ENCODE measurements at places on chromosomes 16 and 17.

GRCh38 chr17:72433797-72434196 lies 313.0 kb downstream of the SOX9 start:
- no peak for DNase-seq

- DNase-seq, result no peak
Measured at GRCh38 chr16:55500530-55501011, 8.3 kb upstream of the LPCAT2 start.

DNA sequence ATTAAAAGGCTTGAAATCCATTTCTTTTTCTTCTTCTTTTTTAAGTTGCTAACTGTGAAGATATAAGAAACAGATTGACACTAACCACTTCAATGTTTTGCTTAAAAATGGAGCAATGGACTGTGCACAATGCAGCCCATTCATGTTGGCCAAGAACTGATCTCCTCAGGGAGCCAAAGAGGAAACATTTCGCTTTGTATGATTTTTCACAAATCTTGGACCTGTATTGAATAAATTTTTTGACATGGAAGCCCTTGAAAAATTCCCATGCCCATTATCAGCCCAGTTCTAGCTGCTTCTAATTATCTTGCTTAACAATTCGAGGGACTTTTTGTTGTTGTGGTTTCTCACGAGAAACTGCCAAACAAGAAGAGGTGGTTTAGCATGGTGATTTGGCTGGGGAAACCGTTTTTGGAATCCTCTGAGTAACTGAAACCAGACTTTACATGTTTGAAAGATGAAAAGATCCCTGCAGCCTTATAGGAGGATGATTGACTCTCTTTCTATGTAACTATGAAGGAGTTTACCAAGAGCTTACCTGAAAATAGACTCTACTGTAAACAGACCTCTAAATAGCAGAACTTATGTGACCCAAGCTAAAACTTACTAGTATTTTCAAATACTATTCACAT lies 1389.4 kb upstream of the GOT2 start:
- DNase-seq, result no peak

DNA sequence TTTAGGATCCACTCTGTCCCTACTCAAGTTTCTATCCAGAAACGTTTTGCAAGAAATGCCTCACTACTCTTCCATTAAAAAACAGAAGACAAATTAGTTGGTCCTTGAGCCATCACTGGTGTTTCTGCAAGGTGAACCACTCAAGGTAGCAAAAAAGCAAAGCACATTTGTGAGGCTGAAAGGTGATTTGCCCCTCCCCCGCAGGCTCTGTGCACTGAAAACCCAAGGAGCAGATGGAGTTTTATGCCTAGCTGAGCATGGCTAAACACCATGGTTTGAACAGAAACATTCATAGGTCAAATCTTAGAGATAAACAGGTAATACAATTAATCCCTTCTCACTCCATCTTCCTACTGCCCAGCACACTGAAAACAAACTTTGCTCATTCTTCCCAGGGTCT lies 538.2 kb upstream of the CDH5 start:
- no peak for DNase-seq

DNA sequence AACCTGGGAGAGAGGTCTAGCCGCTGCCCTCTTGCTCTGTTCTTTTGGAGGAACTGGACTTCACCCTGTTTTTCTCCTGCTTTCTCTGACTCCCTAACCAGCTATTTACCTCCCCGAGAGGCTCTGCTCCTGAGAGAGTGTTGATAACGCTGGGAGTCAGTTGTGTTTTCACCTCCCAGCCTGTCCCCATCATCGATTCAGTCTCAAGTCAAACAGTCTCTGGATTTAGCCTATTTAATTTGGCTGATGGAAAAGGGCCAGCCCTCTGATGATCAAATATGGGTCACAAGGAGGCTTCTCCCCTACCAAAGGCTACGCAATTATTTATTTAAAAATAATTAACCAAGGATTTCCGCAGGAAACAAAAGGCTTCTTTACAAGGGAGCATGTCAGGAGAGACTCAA lies 31.8 kb downstream of the HNF1B start:
- DNase-seq, result no peak

GRCh38 chr17:76171706-76172105 lies 30.7 kb upstream of the FOXJ1 start:
- DNase-seq, result no peak

DNA sequence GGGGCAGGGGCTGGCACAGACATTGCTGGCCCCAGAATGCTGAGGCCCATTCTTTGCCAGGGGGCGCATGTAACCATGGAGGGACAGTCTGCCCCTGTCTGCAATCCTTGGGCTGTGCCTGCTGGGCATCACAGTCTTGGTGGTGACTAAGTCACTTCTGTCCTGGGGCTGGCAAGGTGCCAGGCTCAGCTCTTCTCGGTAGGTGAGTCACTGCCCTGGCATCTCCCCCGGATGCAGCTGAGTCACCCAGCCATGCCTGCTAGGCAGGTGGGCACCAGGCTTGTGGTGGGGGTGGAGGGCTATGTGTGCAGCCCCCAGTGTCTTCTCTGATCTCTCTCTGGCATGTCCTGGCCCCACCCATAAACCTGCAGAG lies 5.6 kb downstream of the RARA start:
- peak; percentile 86 for DNase-seq

GRCh38 chr16:48852951-48853350 lies 243.0 kb upstream of the N4BP1 start:
- DNase-seq, result no peak
